Karpas-422 (cell line): ENCODE measurements at places on chromosomes 2 and 18.

DNA sequence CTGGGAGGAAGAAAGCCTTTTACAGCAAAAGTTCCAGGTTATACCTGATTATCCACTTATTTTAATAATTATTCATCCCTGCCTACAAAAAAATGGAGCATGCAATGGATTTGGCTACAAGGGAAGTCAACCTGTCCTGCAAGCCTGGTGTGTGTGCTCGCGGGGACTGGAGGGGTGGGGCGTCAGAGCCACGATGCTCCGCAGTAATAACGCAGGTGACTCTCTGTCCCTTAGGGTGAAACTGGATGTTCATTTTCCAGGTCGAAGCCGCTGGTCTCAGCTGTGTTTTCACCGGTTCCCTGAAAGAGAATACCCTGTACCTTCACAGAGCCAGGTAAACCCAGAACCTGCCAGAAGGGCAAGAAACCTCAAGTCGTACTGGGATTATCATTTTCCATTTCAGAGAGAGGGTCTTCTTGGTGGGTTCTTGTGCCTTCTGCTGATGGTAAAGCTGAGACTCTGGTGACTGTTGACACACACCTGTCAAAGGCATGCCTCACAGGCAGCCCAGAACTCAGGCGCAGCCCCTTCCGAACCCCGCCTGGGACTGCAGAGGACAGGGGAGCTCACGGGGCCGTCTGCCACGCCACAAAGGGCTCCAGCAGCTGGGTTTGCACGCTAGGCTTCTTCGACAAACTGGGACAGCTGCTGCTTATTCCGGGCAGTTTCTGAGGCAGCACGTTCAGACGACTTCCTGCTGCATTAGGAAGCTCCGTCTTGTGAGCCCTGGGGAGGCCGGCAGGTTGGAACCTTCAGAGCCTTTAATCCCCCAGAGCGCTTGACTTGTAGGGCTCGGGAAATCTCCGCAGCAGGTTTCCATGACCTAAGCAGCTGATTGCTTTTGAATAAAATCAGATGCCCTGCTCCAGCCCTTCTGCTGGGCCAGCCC, 58.6 kb downstream of the KCNG2 start:
- peaks cover 23% of the 10 kb centered on the region for H3K4me1 ChIP-seq
- H3K27ac ChIP-seq, result peak overlapping the region; percentile 45
- H3K36me3 ChIP-seq, result no peaks in the 10 kb centered on the region
- peak; percentile 92 for DNase-seq
- no peaks in the 10 kb centered on the region for H3K27me3 ChIP-seq
- no peak overlapping the region; the same call in 1 of the 2 replicates for H3K4me3 ChIP-seq

DNA sequence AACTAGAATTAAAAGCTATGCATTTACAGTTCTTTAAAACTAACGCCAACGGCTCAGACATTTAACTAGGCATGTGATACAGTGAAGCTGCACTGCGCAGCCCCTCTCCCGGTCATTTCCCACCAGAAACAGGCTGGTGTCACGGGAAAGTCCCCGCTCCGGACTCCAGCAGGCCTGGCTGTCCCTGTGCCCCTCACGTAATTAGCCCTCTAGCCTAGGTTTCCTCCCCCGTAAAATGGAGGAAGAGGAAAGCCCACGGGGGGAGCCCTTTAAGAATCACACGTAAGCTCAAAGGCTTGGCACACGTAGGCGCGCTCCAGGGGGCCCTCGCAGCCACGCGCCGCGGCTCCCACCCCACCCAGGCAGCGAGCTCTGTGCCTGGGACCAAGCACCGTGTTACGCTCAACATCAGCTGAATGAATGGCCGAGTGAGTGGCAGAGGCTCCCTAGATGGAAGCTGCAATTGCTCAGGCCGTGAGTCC, 48.0 kb downstream of the KCNIP3 start:
- no peaks in the 10 kb centered on the region for H3K36me3 ChIP-seq
- H3K4me3 ChIP-seq, result no peak overlapping the region
- no peak overlapping the region for H3K27ac ChIP-seq
- no peaks in the 10 kb centered on the region for H3K27me3 ChIP-seq
- H3K4me1 ChIP-seq, result no peaks in the 10 kb centered on the region

GRCh38 chr2:160052531-160052930, 9.9 kb downstream of the PLA2R1 start:
- H3K27me3 ChIP-seq, result no peaks in the 10 kb centered on the region
- H3K27ac ChIP-seq, result no peak overlapping the region
- H3K4me1 ChIP-seq, result no peaks in the 10 kb centered on the region
- H3K36me3 ChIP-seq, result no peaks in the 10 kb centered on the region

- peak overlapping the region; percentile 12; the same call in 1 of the 2 replicates for H3K27ac ChIP-seq
- peak overlapping the region; percentile 81 for H3K4me3 ChIP-seq
- H3K36me3 ChIP-seq, result peaks cover 24% of the 10 kb centered on the region
These were observed 503 bp downstream of the GTF3C3 start for GRCh38 chr2:196798980-196799379.

DNA sequence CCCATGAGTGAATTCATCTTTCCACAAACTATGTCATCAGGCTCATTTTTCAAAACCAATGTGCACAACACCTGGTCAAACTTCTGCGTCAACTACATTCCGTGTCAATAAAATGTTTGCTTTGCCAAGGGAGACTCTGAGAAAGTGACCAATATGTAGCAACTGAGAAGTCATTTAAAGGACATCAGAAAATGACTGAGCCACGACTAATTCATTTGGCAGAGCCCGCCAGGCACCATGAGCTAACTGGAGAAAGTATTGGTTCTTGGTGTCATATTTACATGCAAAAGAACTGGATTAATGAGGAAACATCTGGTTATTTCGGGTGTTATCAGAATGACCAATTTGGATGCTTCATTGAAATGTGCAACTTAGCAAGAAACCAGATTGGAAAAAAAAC, 7.2 kb downstream of the RND3 start:
- no peaks in the 10 kb centered on the region for H3K27me3 ChIP-seq
- H3K4me3 ChIP-seq, result no peak overlapping the region
- no peak overlapping the region for H3K27ac ChIP-seq
- no peaks in the 10 kb centered on the region for H3K4me1 ChIP-seq
- H3K36me3 ChIP-seq, result no peaks in the 10 kb centered on the region

GRCh38 chr18:38648179-38648578, 1082.6 kb upstream of the CELF4 start:
- H3K27me3 ChIP-seq, result no peaks in the 10 kb centered on the region
- DNase-seq, result no peak
- no peaks in the 10 kb centered on the region for H3K36me3 ChIP-seq
- no peaks in the 10 kb centered on the region for H3K4me1 ChIP-seq
